ENCODE measurements at places on chromosomes 5 and 9.
A peak's percentile ranks its signal among the peaks of the same experiment; 100 is the strongest.

- no peak for DNase-seq
- no peak overlapping the region for H3K27ac ChIP-seq
- no peaks in the 10 kb centered on the region for H3K27me3 ChIP-seq
- no peaks in the 10 kb centered on the region for H3K4me1 ChIP-seq
These were observed 209.6 kb downstream of the MAST4 start for GRCh38 chr5:66805514-66806430.

DNA sequence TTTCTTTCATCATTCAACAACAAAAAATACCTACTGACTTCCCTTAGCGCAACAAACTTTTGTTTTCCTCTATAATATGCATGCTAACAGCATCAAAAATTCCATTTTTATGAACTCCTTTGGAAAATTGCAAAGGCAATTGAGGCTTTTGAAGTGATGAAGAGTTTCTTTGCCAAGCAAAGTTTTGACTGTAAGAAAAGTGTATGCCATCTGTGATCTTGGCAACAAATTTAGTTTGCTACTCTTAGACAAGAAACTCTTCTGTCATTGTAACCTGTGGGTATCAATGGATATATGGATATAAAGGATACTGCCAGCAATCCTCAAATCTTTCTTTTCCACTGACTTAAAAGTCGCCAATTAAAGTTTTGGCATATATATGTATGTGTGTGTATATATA, 72.0 kb upstream of the GABRA1 start:
- no peak for DNase-seq
- no peak overlapping the region for H3K4me3 ChIP-seq
- H3K4me1 ChIP-seq, result no peaks in the 10 kb centered on the region
- no peaks in the 10 kb centered on the region for H3K36me3 ChIP-seq
- H3K27me3 ChIP-seq, result no peaks in the 10 kb centered on the region

GRCh38 chr5:88939300-88939699, 56.3 kb upstream of the MEF2C start:
- H3K4me3 ChIP-seq, result no peak overlapping the region
- H3K27ac ChIP-seq, result no peak overlapping the region
- H3K4me1 ChIP-seq, result peaks cover 3% of the 10 kb centered on the region
- no peaks in the 10 kb centered on the region for H3K36me3 ChIP-seq

DNA sequence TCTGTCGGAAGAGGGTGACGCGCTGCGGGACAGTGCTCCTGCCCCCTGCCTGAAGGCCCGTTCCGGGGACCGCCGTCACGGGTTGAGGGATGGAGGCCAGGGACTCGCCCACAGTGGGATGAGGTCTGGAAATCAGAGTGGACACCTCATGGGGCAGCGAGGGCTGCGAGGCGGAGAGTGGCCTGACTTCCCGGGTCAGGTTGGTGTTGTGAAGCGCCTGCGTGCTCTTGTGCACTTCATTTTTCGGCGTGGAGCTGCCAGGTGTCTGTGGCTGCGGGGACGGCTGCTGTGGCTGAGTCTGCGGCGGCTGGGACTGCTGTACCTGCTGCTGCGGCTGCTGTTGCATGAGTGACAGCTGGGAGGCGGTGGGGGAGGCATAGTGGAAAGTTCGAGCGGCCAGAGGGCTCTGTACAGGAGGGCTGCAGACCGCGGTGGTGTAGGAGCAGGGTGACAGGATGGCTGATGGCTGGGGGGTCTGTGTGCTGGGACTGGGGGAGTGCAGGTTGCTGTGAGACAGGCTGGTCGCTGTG, 434.1 kb downstream of the HCN1 start:
- H3K27ac ChIP-seq, result no peak overlapping the region
- H3K4me3 ChIP-seq, result no peak overlapping the region
- no peaks in the 10 kb centered on the region for H3K27me3 ChIP-seq
- DNase-seq, result no peak
- H3K4me1 ChIP-seq, result no peaks in the 10 kb centered on the region
- H3K36me3 ChIP-seq, result no peaks in the 10 kb centered on the region

- H3K27me3 ChIP-seq, result no peaks in the 10 kb centered on the region
- H3K4me3 ChIP-seq, result no peak overlapping the region
- H3K4me1 ChIP-seq, result no peaks in the 10 kb centered on the region
- H3K36me3 ChIP-seq, result no peaks in the 10 kb centered on the region
- no peak for DNase-seq
These were observed 71.5 kb downstream of the ABCA1 start for GRCh38 chr9:104856413-104856941.

DNA sequence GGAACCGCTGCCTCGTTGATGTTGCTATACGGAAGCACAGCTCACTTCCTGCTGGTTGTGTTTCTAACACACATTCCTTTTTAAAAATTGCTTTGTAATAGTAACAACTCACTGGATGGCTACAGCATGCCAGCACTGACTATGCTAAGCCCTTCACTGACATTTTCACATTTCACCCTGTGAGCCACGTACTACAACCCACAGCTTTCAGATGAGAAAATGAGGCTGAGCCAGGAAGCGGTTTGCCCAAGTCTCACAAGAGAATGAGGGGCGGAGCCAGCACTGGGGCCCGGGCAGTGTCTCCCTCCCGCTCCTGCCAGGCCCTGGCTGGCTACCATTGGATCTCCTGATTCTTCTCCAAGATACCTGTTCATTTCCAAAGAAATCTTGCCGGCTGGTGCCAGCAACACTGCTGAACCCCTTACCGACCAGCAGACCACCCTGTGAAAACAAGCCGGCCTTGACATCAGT, 38.3 kb downstream of the FAM78A start:
- no peaks in the 10 kb centered on the region for H3K27me3 ChIP-seq
- H3K27ac ChIP-seq, result no peak overlapping the region
- no peaks in the 10 kb centered on the region for H3K36me3 ChIP-seq
- DNase-seq, result peak; percentile 72

GRCh38 chr9:14438232-14439021, 124.5 kb upstream of the NFIB start:
- H3K27ac ChIP-seq, result no peak overlapping the region
- H3K4me1 ChIP-seq, result no peaks in the 10 kb centered on the region
- H3K27me3 ChIP-seq, result no peaks in the 10 kb centered on the region
- H3K4me3 ChIP-seq, result no peak overlapping the region
- DNase-seq, result no peak
- no peaks in the 10 kb centered on the region for H3K36me3 ChIP-seq

DNA sequence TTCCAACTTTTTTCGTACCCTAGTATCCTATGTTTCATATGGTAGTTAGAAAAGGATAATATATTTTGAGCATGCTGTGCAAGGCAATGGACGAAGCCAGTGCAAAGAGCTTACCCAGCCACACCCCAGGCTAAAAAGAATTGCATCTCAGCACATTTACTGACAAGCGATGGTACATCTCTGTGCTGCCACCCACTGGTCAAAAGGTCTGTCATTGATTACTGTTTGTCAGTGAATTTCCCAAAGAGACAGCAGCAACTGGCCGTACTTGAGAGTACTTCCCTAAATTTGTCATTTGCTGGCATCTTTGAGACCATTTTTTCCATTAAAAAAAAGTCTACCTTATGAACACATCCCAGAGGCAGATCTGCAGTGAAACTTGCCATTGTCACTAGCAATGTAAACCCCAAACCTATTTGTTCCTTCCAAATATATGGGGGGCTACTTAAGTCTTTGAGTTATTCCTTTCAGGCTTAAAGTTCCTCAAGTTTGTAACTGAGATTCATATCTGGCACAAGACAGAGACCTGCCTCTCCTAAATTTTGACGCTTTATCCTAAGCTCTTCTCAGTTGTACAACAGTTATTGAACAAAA, 184.3 kb downstream of the CTNND2 start:
- no peak overlapping the region for H3K4me3 ChIP-seq
- H3K27me3 ChIP-seq, result no peaks in the 10 kb centered on the region
- no peaks in the 10 kb centered on the region for H3K36me3 ChIP-seq
- no peaks in the 10 kb centered on the region for H3K4me1 ChIP-seq
- no peak overlapping the region for H3K27ac ChIP-seq
- DNase-seq, result peak; percentile 43

All from colonic mucosa (tissue), 4 donors.